ENCODE measurements at places on chromosomes 12 and 14.

DNA sequence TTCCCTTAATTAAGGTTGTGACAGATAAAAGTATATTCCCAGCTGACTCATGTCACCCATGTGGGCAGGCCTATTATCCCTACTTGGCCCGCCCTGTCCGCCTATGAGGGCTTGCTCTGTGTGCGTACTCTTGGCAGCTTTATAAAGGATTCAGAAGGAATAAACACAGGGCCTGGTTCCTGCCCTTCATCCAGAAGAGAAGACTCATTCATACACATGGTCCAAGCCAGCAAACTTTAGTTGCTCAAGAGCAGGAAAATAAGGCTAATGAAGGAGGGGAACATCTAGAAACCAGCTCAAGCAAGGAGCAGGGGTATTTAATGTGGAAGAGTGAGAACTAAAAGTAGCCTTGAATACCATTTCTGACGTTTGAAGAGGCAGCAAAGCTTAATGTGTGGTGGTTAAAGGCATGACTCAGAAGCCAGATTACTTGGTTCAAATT lies 141.9 kb downstream of the CRADD start:
- DNase-seq = no peak

DNA sequence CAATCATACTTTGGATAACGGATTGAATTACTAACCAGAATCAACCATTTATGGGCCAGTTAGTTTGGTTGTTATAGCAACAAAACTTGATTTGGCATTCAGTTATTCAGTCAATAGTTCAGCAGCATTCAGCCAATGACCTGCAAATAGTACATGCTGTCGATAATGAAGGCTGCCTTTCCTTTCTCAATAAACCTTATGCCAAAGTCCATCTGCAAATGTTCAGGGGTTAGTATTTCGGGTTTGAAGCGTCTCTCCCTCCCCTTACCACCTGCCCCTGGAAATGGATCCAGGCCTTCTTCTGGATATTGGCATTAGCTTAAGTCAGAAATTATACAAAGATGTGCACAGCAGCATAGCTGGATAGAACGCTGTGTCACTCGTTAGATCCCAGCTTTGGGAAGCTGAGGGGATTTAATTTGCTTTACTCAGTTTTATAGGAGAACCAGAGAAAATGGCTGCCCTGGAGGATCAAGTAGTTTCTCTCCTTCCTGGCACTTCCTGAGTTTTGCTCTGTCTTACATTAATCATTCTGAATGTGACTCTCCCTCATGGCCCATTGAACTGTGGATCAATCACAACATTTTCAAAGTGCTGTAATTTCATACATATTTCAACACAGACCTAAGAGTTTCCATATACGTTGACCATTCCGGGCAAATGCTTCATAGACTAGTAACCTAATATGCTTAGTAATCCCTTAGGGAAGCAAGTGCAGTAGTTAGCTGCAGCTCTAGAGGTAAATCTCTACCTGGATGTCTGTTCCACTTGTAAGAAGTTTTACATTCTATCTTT lies 46.7 kb upstream of the PTPRR start:
- DNase-seq = no peak

GRCh38 chr12:53533471-53533870 lies 26.2 kb upstream of the NPFF start:
- no peak for DNase-seq

DNA sequence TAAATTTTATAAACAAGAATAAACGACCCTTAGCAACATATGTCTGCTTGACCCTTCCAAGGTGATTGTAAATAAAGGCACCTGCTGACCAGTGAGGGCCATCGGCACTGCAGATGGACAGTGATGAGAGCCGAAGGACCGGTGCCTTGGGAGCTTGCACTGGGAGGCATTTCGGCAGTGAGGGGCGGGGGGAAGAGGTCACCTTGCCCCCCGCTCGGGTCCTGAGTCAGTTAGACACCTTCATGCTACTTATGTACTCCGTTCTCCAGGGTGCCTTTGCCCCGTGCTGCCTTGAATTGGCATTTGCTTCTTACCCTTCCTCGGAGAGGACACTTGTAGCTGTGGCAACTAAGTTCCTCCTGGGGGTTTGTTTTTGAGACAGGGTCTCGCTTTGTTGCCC lies 23.0 kb downstream of the MMAB start:
- no peak for DNase-seq

GRCh38 chr12:106425061-106425702 lies 67.6 kb downstream of the POLR3B start:
- no peak for DNase-seq

DNA sequence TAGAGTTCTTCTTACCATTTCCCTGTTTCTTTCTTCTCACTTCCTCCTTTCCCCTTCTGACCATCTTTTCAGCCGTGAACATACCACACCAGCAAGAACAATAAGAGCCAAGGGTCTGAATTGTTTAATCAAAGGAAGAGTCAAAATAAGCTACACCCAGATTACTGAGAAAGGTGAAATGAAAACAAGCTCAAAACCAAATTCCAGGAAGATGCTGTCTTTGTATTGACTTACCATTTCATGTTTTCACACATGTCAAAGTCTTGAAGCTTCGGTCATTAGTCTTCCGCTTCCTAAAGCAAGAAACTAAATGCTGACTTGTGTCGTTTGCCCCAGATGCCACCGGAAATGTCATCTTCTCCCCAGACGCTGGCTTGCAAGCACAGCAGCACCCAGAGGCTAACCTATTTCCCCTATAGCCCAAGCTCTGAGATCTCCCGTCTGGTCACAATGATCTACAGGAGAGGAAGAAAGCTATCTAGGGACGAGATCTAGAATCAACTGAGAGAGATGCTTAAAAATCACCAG lies 136.5 kb upstream of the AMIGO2 start:
- peak; percentile 57 for DNase-seq

DNA sequence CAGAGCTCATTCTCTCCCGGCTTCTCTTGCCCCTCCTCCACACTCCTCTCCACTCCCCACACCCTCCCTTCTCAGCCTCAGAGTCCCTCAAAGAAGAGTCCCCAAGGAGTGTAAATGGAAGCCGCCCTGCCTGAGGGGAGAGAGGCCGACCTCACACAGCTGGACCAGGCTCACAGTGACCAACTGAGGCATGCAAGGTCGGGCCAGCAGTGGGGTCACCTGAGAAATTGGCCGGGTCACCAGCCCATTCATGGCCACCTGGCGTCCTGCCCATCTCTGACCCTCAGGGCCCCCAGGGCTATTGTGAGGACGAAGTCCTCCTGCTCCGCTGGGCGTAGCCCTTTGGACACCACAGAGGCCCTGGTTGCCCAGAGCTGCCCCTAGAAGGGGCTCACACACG lies 49.5 kb upstream of the NUAK1 start:
- no peak for DNase-seq

GRCh38 chr12:14356147-14356546 lies 9.3 kb upstream of the ATF7IP start:
- DNase-seq = no peak

GRCh38 chr14:51333901-51334521 lies 94.0 kb downstream of the TMX1 start:
- no peak for DNase-seq

DNA sequence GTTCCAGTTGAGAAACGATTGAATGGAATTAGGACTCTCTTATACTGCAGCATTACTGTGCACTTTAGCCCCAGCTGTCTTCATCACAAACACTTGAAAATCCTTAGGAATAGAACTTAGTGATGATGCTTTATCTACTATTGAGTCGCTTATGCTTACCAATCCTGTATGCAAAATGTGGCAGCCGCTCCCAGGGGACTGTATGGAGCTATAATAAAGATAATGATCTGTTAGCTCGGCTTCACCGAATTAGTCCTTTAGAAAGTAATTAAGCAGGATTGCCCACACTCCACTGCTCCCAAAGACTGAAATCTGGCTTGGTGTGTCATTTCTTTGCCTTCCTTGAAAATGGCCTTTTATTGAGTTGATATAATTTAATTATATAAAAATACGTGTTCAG lies 10.6 kb downstream of the EML1 start:
- DNase-seq = no peak

DNA sequence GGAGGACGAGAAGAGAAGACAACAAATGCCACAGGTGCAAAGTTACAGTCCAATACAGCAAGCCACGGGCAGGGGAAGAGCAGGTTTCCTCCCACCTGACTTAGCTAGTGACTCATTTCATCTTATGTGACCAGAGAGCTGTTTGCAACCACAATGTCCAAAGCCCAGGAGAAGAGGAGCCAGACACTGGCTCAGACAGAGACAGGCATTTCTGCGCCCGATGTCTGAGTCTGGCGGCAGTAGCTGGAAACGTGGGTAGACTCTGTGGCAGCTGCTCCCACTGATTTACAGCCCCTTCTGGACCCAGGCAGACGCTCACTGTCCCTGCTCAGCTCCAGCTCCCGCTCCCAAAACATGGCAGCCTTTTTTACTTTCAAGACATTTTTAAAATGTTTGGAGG lies 60.0 kb downstream of the CHGA start:
- no peak for DNase-seq

GRCh38 chr14:47300796-47301195 lies 374.6 kb downstream of the MDGA2 start:
- no peak for DNase-seq

DNA sequence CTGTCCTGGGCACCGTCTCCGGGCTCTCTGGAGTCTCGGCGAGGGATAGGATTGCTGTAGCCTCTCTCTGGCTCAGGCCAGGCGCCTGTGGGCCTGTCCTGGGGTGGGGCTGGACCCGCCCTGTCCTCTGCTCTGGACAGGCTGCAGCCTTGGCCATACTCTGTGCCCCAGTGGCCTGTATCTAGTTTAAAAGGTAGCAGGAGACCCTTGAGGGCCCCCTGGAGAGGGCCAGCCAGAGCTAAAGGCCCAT lies 1.8 kb downstream of the KIF26A start:
- DNase-seq = no peak

DNA sequence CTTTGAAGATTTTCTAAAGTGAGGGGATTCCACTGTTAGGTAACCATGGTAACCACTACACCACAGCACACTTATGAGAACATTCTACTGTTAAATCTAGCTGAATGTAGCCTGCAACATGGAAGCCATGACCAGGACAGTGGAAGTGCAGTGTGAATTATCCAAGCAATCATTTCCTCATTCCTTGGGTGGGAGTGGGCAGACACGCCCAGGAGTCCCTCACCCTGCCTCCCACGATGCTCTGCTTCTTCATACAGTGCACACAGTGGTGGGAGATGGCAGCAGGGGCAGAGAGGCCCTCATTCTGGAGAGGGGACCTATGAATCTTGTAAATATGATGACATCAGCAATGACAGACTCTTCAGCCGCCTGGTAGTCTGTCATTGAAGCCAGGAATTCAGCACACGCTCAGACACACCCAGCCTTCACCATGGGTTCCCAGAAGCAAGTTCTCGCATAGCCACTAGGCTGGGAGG lies 70.1 kb upstream of the HOXC13 start:
- DNase-seq = no peak

GRCh38 chr12:78863482-78864402 lies 832 bp upstream of the SYT1 start:
- DNase-seq = no peak

DNA sequence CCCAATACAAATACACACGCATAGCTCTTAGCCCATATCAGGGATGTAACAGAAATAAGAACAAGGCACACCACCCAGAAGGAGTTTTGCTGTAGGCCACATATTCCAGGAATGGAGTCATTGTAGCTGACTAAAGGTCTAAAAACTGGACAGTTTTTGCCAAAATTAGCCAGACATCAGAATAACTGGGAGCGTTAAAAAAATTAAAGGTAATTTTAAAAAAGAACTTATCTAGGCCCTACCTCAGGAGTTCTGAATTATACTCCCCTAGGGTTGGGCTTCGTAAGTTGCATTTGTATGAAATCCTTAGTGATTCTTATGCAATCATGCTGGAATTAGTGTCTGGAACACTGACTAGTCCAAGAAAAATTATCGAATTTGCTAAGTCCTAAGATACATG lies 987.7 kb downstream of the GALC start:
- DNase-seq = no peak

GRCh38 chr14:76289276-76289675 lies 86.7 kb upstream of the ESRRB start:
- DNase-seq = no peak

GRCh38 chr14:94582851-94583250 lies 1.6 kb downstream of the SERPINA5 start:
- DNase-seq = no peak

DNA sequence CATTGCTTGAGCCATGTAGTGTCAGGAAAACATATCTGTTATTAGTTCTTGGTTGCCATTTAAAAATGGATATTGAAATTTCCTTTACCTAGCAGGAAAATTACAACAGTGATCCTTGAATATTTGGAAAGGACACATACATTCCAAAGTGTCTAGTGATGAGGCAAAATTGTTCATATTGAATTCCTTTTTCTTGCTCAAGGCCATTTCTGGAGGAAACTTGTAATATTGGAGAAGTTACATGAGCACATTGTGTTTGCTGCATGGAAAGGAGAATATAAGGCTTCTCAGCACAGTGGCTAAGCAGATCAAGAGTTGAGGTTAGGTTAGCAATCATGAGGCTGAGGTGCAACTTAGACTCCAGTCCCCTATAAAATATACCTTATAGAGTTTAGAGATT lies 121.9 kb downstream of the PDE3A start:
- DNase-seq = no peak

- DNase-seq = no peak
These were observed 284.4 kb upstream of the CRY1 start for GRCh38 chr12:107377596-107378385.

GRCh38 chr14:22668417-22668816 lies 24.3 kb upstream of the OR6J1 start:
- DNase-seq = no peak

- DNase-seq = no peak
These were observed 334.3 kb upstream of the SYT1 start for GRCh38 chr12:78530100-78530765.

GRCh38 chr14:105367116-105368031 lies 31.0 kb upstream of the TEX22 start:
- no peak for DNase-seq

DNA sequence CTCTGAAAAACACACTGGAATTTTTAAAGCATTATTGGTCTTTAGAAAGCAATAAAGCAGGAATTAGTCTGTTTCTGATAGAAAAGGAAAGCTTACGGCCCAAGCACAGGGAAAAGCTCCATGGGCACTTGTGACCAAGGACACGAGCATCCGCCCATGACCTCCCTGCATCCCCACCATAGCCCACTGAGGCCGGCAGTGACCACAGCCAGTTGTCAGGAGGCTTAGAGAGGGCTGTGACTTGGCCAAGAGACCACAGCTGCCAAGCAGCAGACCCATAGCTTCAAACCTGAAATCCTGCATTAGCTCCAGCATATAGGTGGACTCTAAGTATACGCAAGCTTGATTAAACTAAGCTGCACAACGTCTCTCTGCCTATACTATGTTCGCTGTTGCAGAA lies 8.9 kb downstream of the SETD3 start:
- DNase-seq = no peak

DNA sequence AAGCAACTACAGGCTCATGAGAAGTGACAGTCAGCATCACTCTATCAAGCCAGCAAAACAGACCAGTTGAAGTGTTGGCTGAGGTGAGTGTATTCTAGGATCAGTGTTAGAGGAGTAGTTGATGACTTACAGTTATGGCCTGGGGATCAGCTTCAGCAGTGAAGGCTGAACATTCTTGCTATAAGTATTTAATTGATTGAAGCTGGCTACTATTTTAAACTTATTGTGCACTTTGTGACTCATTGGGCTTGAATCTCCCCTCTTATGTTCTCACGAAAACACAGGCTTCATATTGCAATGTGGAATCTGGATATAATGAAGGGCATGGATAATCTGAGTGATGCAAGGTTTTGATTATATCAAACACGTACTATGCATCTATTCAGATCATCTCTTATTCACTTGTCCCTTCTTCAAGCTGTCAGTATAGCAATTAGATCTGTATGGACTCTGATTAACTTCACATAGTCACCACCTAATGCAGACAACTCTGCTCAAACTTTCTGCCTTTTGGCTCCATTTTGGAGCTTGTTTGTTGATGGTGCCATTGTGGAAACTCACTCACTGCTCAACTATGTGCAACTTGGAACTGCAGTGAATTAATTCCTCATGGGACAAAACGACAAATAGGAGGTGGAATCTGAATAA lies 309.2 kb downstream of the SLC16A7 start:
- DNase-seq = no peak

Data from effector memory CD4-positive, alpha-beta T cell (primary cell).